ENCODE measurements at places on chromosomes 1 and 21.
A peak's percentile ranks its signal among the peaks of the same experiment; 100 is the strongest.

DNA sequence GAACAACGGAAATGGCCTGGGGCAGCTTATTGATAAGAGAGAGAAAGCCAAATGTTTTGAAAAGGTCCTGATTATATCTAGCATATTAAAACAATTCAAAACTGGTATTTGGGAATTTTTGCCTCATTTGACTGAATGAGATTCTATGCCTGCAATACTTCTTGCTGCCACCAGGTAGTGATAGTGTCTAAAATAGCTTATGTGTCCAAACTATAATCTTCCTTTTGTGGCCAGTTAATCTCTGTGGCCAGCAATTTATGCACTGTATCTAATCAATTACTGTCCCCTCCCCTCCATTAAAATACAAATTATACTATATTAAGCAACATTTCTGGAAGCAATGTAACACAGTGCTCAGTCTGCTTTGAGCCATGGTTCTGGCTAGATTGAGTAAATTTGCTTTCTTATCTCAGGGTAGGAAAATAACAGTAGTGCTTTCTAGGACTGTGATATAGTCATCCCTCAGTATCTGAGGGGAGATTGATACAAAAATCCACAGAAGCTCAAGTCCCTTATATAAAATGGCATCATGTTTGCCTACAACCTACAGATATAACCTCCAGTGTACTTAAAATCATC lies 91.8 kb downstream of the FOXD2 start:
- DNase-seq, result no peak

DNA sequence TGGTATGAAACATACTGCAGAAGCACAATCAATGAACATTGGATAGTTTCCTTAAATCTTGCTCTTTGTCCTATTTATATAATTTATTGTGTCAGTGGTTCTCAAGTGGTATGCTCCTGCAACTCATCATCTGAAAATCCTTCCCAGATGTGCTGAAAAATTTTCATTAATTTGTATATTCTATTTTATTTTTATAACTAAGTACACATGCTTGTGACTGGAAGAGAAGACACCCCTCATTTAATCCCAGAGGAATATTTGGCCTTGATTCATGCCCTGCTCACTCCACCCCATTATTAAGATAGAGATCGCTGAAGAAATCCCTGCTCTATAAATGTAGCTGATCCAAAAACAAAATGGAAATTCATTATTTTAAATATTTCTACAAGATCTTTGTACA lies 870.5 kb upstream of the CXADR start:
- no peak for DNase-seq

DNA sequence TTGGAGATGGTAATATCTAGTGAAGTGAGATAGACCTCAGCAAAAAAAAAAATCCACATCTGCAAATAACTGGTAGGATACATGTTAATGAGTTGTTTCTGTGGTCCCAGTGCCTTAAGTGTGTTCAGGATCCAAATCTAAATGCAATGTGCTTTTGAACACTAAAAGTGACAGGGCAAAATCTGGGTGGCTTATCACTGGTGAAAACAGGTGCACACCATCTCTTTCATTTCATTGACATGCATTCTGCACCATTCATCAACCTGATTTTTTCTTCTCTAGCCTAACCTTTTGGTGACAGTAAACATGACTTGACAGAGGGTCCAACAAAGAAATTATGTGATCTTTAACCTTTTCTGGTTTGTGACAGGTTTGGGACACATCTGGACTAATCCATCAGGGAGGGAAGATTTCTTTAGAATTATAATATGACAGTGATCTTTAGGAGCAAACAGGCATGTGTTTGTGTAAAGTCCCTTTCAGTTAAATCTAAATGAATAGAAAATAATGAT lies 201.6 kb upstream of the NEGR1 start:
- DNase-seq, result no peak

DNA sequence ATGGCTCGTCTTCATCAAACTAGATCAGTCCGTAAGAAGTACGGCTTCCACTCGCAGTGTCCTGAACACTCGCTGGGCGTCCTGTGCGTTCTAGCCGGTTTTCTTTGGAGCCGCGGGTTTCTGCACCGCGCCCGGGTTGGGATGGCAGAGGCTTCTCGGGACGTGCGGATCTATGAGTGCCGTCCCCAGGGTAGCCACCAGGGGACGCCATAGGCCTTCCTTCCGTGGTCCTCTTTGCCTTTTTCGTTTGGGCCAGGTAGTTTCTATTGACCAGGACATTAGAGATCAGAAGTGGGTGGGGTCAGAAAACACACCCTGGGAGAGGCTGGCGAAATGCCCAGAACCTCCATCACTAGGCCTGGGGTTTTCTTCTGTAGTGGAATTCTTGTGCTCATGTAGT lies 273.8 kb downstream of the FAM72C start:
- DNase-seq, result no peak

- no peak for DNase-seq
Observed at GRCh38 chr1:116394270-116394669, 21.2 kb downstream of the ATP1A1 start.

DNA sequence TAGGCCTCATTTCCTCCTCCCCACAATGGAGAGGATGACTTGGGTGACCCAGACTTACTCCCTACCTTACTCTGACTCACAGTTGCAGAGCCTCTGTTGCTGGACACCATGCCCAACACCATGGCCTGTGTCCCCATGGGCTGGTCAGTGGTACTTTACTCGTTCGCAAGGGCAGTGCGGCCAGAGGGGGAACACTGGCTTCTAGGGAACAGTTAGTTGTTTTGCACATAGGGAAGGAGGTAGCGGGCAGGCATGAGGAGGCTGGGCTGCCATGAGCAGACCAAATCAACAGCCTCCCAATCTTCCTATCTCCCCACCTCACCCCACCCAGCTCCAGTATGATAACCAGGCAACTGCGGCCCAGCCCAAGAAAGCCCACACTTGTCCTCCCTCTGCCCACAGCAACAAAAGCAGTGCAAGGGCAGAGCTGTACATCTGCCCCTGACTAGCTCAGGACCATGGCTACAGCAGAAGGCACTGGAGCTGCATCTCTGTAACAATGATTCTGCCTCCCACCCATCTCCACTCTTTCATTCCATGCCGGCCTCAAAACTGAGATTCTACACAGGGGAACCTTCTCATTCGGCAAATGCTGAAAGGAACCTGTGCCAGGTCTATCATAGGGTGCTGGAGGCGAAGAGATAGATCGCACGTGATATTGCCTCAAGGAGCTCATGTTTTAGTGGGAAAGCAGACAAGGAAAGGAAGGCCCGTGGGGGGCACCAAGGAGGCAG lies 18.6 kb downstream of the TAL1 start:
- no peak for DNase-seq

DNA sequence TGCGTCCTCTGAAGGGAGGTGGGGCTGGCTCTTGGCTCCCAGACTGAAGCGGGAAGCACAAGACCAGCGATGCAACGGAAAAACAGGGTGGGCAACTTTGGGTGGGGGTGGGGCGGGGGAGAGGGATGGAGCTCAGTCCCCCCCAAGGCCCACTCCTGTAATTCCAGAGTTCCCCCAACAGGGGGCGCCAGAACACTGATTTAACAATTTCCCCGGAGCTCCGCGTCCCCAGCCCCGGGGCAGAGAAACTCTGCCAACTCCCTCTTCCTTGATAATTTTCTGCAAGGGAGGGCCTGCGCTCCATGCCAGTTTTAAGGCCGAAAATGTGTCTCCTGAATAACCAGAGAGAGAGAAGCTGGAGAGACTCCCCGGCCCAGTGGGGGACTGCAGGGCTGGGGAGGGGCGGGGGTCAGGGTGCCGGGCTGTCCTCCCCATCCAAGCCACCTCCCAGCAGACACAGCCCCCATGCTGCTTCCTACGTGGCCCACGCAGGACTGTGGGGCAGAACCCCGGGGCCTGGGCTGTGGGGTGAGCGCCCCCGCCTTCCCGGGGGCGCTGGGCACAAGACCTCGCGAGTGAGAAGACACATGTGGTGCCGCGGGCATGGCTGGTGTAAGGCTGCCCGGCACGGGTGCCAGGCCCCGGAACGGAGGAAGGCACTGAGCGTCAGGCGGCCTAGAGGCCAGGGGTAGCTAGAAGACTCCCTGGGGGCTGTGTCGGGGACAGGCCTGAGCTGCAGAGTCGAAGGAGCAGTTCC lies 51.4 kb downstream of the KIF21B start:
- DNase-seq, result peak; percentile 74

DNA sequence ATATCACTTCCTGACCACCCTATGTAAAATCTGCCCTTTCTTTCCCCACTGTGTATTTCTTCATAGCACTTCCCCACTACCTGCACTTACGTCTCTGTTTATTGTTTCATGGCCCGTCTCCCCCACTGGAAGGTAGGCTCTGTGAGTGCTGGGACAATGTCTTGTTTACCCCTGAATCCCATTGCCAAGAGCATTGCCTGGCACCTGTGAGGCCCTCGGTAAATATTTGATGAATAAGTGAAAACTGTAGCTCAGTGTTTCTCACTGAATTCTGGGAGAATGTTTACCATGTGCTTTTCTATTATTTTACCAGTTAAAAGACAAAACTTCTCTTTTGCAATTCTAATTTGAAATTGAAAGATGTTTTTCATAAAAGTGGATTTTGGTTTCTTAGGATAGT lies 11.8 kb downstream of the NFASC start:
- no peak for DNase-seq

DNA sequence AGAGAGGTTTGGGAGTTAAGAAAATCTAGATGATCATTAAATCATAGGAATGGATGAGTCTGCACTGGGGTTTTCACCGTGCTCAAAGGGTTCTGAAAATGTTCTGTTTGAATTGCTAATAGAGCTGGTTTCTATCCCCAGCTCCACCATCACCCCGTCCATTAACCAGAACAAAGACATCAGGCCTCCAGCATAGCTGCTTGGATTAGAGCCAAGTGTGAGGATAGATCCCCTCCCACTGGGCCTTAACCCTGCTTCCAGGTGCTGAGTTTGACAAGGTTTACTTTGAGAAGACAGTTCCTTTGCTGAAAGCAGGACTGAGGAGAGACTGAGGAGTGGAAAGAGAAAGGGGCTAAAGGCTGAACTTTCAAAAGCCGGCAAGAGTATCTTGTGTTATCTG lies 48.3 kb downstream of the MPZL1 start:
- DNase-seq, result no peak

GRCh38 chr1:238927899-238928298 lies 458.5 kb upstream of the CHRM3 start:
- DNase-seq, result no peak

DNA sequence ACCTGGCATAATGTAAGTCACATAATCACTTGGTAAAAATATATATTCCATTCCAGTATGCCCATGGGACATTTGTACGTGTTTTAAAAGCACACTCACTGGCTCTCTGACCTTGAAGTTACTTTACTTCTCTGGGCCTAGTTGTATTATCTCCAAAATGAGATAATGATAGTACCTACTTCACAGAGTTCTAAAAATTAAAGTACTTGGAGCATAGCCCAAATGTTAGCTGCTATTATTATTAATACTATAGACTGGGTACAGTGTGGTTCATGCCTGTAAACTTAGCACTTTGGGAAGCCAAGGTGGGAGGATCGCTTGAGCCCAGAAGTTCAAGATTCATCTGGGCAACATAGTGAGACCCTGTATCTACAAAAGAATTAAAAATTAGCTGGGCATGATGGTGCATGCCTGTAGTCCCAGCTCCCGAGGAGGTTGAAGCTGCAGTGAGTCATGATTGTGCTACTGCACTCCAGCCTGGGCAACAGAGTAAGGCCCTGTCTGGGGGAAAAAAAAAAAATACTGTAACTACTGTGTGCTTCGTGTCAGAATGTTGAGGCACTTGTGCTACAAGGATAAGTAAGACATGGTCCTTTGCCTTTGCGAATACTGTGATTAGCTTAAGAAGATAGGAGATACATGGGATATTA lies 45.7 kb downstream of the TDRD5 start:
- no peak for DNase-seq

GRCh38 chr1:26089125-26089524 lies 21.7 kb upstream of the TRIM63 start:
- DNase-seq, result no peak

- DNase-seq, result no peak
Observed at GRCh38 chr1:210213335-210213734, 19.3 kb upstream of the SERTAD4 start.

DNA sequence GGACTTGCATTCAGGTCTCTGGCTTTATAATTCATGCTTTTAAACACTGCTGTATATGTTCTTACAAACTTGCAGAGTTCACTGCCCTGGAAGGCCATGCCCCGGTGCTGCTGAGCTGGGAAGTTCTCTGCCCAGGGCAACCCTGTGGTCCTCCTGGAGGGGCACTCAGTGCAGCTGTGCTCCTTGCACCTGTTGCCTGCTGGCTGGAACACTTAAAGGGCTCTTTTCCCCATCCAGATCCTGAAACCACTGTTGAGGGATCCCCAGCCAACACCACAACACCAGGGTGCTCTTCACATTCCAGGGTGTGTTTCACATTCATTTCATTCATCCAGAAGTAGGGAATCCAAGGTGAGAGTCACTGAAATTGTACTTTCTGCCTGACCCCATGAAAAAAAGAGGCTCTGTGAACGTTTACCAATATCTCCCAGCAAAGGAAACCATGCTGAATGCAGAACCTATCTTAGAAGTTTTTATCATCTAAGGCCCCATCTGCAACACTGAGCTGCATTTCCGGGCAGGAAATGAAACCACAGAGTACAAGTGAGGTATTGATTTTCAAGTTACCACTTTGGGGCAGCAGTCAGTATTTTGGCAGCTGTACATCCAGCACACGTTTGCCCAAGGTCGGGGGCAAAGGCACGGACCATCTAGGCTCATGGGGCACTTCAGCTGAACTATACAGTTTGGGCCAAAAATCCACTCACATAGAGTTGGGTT lies 16.4 kb upstream of the KIAA0040 start:
- DNase-seq, result no peak

GRCh38 chr1:18937539-18937938 lies 18.9 kb downstream of the IFFO2 start:
- no peak for DNase-seq

DNA sequence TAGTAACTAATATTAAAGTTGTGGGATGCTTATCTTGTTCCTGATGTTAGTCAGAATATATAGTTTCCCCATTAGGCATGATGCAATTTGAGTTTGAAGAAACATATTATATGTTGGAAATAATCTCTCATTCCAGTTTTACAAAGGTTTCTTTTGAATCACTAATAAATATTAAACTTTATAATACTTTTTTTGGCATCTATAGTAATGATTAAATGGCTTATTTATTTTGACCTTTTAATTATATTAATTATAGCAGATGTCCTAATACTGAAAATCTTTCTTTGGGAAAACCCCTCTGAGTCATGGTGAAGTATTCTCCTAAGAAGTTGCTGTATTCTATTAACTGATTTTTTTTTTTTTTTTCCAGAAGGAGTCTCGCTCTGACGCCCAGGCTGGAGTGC lies 28.5 kb upstream of the PTGS2 start:
- DNase-seq, result no peak

GRCh38 chr1:109530457-109531087 lies 9.1 kb upstream of the GPR61 start:
- DNase-seq, result no peak

- no peak for DNase-seq
Observed at GRCh38 chr1:223731133-223731770, 18.9 kb downstream of the CAPN2 start.

DNA sequence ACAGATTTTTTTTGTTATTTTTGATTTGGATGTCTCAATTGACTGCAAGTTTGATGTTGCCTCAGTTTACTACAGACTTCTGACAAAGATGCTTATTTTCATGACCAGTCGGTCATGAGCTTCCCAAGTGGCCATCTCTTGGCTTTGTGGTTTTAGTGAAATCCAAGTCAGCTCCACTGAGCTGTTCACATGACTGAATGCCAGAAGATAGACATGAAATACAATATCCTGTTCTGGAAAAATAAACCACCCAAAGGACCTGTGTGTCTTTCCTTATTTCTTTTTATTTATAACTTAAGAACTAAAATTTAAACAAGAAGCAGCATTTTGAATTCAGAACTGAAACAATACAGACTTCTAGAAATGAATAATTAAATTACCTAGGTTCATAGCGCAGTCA lies 89.3 kb downstream of the HMCN1 start:
- DNase-seq, result no peak
